ENCODE measurements at places on chromosomes 3 and 15. TPM values are rescaled to one million over a fixed set of nuclear protein-coding genes. Genes with fewer than 3 reads are reported as not detected.

The ATP13A3 gene
- 419 TPM for total RNA-seq

The ACTC1 gene
- not detected for total RNA-seq

The SAMMSON gene
- total RNA-seq, result not detected

The B3GALNT1 gene
- 16.9 TPM for total RNA-seq

The CFAP100 gene
- total RNA-seq, result not detected

The SKOR1 gene
- 0.15 TPM for total RNA-seq

The DIPK2A gene
- total RNA-seq, result 58.2 TPM

The SLC2A2 gene
- total RNA-seq, result not detected

The TM4SF1 gene
- 140 TPM for total RNA-seq

The APOD gene
- total RNA-seq, result 1.6 TPM

The ICE2 gene
- total RNA-seq, result 36.2 TPM

The PLA2G4D gene
- not detected for total RNA-seq

The ITIH1 gene
- not detected for total RNA-seq

The CFAP20DC gene
- 6.8 TPM for total RNA-seq

The AHSG gene
- total RNA-seq, result not detected

The DNAH12 gene
- under 0.01 TPM for total RNA-seq

The GPR62 gene
- total RNA-seq, result under 0.01 TPM

The DNAH1 gene
- total RNA-seq, result 5.0 TPM

All from smooth muscle cell of trachea (primary cell).